ENCODE measurements at places on chromosomes 7 and 10. TPM values are rescaled to one million over a fixed set of nuclear protein-coding genes. Genes with fewer than 3 reads are reported as not detected.
A peak's percentile ranks its signal among the peaks of the same experiment; 100 is the strongest.

GRCh38 chr7:78265486-78265885, 466.9 kb downstream of the PHTF2 start:
- DNase-seq: no peak
- H3K4me3 ChIP-seq: no peak overlapping the region
- H3K27ac ChIP-seq: no peak overlapping the region
- H3K4me1 ChIP-seq: no peaks in the 10 kb centered on the region
- no peaks in the 10 kb centered on the region for H3K27me3 ChIP-seq
- no peaks in the 10 kb centered on the region for H3K36me3 ChIP-seq

- H3K27me3 ChIP-seq: no peaks in the 10 kb centered on the region
- H3K4me3 ChIP-seq: no peak overlapping the region
These were observed 29.1 kb downstream of the EPC1 start for GRCh38 chr10:32317795-32318357.

DNA sequence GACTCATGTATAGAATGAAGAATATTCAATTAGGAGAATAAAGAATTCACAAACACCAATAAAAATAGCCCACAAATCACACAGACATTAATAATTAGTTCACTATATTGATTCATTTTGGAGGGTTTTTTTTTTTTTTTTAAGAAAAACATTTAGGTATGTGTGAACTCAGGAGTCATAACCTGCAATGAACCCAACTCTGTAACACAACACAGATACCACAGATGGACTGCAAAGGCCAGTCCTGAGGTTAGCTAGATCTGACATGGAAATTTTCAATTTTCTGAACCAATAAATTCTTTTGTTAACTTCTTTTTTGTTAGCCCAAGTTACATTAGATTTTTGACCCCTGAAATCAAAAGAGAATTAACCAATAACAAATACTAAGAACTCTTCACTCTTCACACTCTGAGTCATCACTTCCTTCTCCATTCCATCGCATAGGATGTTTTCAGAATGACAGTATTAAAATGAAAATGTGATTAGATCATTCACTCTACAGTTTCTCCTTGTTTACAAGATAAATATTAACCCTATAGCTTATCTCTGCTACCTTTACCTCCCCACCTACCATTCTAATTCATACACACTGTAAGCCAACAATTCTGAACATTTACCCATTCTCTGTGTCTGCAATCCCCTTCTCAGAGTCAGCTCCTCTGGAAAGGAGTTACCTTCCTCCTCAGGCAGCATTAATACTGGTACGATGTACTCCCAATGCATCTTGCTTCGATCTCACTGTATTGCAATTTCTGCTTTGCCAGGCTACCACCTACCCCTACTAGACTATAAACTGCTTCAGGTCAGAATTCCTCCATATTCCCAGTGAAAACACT, 141.5 kb downstream of the LRRN3 start:
- no peaks in the 10 kb centered on the region for H3K27me3 ChIP-seq
- H3K4me1 ChIP-seq: no peaks in the 10 kb centered on the region
- no peak overlapping the region for H3K4me3 ChIP-seq

DNA sequence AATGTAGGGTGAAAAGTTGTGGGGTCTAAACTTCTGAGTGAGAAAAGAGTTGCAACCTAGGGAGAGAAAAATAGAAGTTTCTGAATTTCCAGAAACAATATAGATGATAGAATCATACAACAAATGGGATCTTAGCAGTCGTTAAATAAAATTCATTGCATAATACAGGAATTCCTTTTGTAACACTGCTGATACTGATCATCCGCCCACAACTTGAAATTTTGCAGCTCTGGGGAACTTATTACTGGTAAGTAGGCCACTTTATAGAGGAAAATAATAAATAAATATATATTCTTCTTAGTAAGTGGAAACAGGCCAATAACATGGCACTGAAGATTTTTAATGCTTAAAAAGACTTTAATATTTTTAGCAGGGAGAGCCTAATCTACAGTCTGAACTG, 81.9 kb upstream of the SMIM30 start:
- H3K36me3 ChIP-seq: no peaks in the 10 kb centered on the region
- H3K27me3 ChIP-seq: no peaks in the 10 kb centered on the region
- H3K4me3 ChIP-seq: no peak overlapping the region

DNA sequence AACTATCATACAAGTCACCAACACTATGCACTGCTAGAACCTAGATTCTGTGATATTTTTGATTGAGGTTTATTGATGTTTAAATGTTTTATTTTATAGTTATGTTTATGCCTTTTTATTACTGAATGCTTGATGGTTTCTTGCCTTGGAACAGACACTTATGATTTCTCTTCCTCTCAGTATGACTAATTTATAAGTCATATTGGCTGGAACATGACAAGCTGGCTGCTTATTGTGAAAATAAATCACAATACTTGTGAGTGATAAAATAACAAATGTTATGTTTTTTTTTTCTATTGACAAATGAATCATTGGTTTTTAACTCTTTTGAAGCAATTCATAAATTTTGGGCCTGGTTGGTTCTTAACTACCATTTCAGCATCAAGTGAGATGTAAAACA, 142.0 kb upstream of the MALRD1 start:
- no peak for DNase-seq
- H3K4me3 ChIP-seq: no peak overlapping the region
- no peaks in the 10 kb centered on the region for H3K36me3 ChIP-seq
- H3K4me1 ChIP-seq: no peaks in the 10 kb centered on the region

GRCh38 chr10:50381642-50382041, 130.3 kb upstream of the ASAH2 start:
- DNase-seq: no peak
- no peaks in the 10 kb centered on the region for H3K27me3 ChIP-seq
- peaks cover 8% of the 10 kb centered on the region for H3K4me1 ChIP-seq
- no peak overlapping the region for H3K4me3 ChIP-seq
- peak overlapping the region; percentile 67 for H3K27ac ChIP-seq

DNA sequence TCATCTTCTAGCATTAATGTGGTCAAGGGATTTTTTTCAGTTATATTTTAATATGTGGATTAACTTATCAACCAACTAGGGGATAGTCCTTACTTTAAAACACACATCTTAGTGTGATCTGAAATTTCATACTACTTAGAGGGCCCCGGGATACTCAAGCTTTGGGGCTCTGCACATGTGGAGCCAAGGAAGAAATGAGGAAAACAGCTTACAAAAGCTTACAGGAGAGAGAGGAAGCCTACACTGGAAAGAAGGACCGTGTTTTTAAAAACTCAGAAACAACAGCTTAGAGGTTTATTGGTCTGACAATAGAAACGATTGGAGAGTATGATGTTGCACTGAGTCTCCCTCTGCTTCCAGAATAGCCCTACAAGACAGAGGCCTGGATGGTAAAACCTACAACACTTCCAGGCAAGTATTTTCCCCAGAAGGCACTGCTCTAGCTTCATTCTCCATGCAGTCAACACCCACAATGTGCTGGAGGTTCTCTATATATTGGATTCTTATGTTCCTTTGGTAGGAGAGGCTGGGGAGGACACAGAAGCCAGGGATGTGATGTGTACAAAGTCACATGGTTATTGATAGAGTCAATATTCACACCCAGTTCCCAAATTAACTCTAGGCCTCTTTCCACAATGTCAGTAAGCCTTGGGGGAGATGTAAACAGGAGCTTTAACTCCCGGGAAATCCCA, 47.3 kb downstream of the JCAD start:
- no peaks in the 10 kb centered on the region for H3K36me3 ChIP-seq
- H3K4me3 ChIP-seq: no peak overlapping the region
- no peaks in the 10 kb centered on the region for H3K4me1 ChIP-seq
- DNase-seq: no peak
- no peaks in the 10 kb centered on the region for H3K27me3 ChIP-seq

GRCh38 chr7:157278791-157279724, 57.7 kb upstream of the DNAJB6 start:
- peak overlapping the region; percentile 34 for H3K4me3 ChIP-seq
- H3K4me1 ChIP-seq: no peaks in the 10 kb centered on the region
- H3K27me3 ChIP-seq: peaks cover 7% of the 10 kb centered on the region
- H3K27ac ChIP-seq: no peak overlapping the region
- no peak for DNase-seq

DNA sequence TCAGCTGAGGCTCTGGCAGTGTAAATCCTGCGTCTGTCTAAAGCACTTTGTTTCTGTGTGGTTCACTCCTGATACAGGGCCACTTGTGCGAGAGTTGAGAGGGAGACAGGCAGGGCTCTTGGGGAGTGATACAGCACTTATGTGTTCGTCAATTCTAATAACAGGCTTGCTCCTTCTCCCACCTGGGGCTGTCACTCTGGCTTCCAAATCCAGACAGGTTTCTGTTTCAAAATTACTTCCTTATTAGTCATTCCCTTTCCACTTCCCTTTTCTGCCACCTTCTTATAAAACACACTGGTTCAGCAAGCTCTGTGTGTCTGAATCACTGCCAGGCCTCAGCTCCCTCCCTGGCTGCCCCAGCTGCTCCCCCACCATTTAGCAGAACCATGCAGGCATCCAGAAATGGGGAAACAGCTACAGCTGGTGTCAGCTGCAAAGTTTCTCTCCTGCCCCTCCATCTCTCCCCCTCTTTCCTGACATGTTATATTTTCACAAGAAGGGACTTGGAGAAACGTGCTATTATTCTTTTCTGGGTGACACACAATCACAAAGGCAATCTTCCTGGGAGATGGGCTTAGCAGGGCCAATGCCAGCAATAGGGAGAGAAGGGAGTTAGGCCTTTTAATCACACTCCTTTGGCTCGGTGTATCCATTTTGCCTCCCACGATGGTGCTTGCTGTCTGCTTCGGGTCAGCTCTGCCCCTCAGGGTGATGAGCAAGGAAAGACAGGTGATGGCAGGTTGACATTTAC, 58.4 kb upstream of the ZNRF2 start:
- H3K4me3 ChIP-seq: no peak overlapping the region
- H3K4me1 ChIP-seq: no peaks in the 10 kb centered on the region
- H3K27me3 ChIP-seq: no peaks in the 10 kb centered on the region
- H3K36me3 ChIP-seq: no peaks in the 10 kb centered on the region
- DNase-seq: peak; percentile 41

DNA sequence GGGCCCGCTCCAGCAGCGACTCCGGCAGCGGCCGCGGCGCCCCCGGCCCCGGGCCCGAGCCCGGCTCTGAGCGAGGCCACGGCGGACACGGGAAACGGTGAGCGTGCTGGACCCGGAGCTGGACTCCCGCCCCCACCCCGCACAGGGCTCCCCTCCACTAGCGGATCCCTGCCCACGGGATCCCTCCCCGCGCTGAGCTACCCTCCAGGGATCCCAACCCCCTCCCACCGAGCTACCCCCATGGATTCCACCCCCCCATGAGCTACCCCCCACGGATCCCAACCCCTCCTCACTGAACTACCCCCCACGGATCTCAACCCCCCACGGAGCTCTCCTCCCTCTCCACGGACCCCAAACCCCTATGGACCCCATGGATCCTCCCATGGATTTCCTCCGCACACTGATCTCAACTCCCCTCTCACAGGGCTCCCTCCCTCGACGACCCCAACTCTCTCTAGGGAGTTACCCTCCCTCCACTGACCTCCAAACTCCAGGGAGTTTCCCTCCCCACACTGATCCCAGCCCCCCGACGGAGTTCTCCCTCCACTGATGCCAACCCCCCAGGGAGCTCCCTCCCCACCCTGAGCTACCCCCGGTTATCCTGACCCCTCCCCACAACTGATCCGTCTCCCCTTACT, 20.6 kb upstream of the HSPB1 start:
- no peaks in the 10 kb centered on the region for H3K36me3 ChIP-seq
- H3K27ac ChIP-seq: peak overlapping the region; percentile 57
- no peaks in the 10 kb centered on the region for H3K27me3 ChIP-seq
- DNase-seq: no peak

GRCh38 chr7:149267733-149268132, 5.7 kb downstream of the ZNF783 start:
- no peak overlapping the region for H3K4me3 ChIP-seq
- DNase-seq: no peak
- no peaks in the 10 kb centered on the region for H3K4me1 ChIP-seq
- no peak overlapping the region for H3K27ac ChIP-seq
- no peaks in the 10 kb centered on the region for H3K27me3 ChIP-seq

GRCh38 chr7:127752829-127753228, 100.8 kb downstream of the SND1 start:
- H3K36me3 ChIP-seq: no peaks in the 10 kb centered on the region
- DNase-seq: no peak
- H3K4me3 ChIP-seq: no peak overlapping the region
- no peaks in the 10 kb centered on the region for H3K27me3 ChIP-seq
- no peak overlapping the region for H3K27ac ChIP-seq

DNA sequence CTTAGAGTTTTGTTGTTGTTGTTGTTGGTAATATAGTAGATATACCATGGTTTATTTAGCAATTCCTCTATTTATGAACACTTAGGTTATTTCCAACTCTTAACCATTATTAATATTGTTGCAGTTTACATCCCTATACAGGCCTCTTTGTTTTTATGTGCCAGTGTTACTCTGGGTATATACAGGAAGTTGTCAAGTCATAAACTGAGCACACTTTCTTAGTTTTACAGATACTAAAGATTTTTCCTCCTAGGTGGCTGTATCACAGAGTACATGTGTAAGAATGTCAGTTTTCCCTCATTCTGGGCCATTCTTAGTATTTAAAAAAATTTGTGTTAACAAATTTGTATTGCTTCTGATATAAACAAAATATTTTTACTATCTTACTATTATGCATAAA, 128.4 kb downstream of the ARL4A start:
- H3K27me3 ChIP-seq: no peaks in the 10 kb centered on the region
- DNase-seq: no peak
- no peaks in the 10 kb centered on the region for H3K36me3 ChIP-seq
- no peak overlapping the region for H3K27ac ChIP-seq
- no peaks in the 10 kb centered on the region for H3K4me1 ChIP-seq

DNA sequence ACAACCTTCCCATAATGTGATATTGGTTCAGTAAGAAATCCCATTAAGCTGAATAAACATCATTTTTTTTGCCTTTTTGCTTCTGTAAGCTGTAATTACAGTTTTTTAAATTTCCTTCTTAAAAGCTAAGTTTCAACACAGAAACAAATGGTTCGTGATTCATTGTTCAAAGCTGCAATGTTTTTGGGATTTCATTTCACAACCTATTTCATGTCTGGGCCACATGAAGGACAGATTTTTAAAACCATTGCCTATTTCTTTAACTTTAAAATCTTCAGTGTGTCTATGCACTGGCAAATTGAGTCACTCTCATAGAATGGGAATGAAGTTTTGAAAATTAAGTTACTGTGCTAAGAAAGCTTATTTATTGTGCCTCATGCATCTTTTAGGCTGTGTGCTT, 66.9 kb downstream of the TFPI2 start:
- H3K4me3 ChIP-seq: no peak overlapping the region
- H3K27me3 ChIP-seq: no peaks in the 10 kb centered on the region
- H3K36me3 ChIP-seq: no peaks in the 10 kb centered on the region
- H3K4me1 ChIP-seq: no peaks in the 10 kb centered on the region
- no peak overlapping the region for H3K27ac ChIP-seq

COL28A1 gene
- total RNA-seq: 6.8 TPM

DGKB gene
- total RNA-seq: 33.1 TPM

MYOZ1 gene
- not detected for total RNA-seq

PAX4 gene
- total RNA-seq: not detected
